SW480 (cell line): ENCODE measurements at places on chromosomes 6 and 20.

DNA sequence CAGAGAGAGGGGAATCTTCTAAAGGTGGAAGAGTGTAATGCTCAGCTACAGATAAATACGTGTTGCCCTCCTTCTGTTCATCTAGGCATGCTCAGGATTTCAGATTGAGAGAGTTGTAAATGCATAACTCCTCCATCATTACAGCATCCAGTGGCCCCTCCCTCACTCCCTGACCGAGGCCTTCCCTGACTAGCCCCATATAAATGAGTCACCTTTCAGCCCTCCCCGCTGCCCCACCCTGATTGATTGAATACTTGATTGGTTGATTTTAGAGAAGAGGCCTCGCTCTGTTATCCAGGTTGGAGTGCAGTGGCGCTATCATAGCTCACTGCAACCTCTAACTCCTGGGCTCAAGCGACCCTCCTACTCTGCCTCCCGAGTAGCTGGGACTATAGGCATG is 193.7 kb downstream of the EYA2 start:
- DNase-seq = no peak

DNA sequence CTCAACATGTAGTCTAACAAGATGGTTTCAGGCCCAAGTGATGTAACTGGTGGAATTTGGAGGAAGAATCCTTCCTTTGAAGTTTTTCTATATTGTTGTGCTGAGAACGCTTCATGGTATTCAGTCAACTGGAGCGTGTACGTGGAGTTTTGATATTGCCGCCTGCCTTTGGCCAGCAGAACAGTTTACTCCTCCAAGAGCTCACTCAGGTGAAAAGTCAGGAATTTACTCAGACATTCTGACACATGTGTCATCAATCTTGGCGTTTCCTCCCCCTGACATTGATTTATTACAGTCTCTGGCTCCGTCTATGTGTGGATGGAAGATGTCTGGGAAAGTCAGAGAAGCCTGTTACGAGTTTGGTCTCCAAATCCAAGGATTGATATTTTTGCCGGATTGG is 19.0 kb upstream of the TGM2 start:
- DNase-seq = peak; percentile 92

DNA sequence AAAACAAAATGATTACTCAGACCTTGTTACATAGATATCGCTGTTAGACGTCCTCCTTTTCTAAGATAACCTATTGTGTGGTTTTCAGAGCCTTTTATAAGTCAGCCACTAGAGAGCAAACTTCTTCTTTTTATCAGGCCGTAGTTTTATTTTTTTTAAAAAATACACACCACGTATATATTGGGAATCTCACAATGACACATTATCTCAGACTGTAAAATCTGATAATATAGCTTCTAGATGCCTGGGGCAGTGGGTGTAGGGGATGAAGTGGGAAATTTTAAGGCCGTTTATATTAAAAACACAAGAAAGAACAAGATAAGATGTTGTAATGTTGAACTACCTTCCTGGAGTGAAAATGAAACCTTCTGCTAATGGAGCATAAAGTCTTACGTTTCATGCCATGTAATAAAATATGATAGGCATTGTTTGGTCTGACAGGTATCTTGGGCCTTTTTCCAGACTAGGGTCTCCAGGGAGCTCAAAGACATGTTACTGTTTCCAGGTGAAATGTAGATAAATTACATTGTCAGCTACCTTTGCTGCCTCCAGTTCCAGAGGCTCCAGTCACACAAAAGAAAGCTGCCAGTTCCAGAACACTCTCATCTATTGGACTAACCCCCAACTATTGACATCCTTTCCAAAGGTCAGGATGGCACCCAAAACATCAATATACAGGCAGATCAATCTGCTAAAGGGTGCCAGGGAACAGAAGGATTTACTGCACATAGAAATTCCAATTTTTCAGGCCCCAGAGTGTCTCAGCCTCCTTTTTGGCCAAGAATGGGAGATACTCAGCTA is 130.2 kb upstream of the AKIRIN2 start:
- DNase-seq = peak; percentile 73

GRCh38 chr6:37048851-37049757 is 43.6 kb downstream of the FGD2 start:
- no peak for DNase-seq

GRCh38 chr6:91141346-91141745 is 554.5 kb upstream of the MAP3K7 start:
- DNase-seq = no peak

- no peak for DNase-seq
These were observed 25.7 kb downstream of the BMP7 start for GRCh38 chr20:57240581-57241362.

GRCh38 chr20:59829054-59829785 is 104.2 kb downstream of the SYCP2 start:
- no peak for DNase-seq

- DNase-seq = no peak
These were observed 13.0 kb upstream of the MYL9 start for GRCh38 chr20:36528176-36528874.

DNA sequence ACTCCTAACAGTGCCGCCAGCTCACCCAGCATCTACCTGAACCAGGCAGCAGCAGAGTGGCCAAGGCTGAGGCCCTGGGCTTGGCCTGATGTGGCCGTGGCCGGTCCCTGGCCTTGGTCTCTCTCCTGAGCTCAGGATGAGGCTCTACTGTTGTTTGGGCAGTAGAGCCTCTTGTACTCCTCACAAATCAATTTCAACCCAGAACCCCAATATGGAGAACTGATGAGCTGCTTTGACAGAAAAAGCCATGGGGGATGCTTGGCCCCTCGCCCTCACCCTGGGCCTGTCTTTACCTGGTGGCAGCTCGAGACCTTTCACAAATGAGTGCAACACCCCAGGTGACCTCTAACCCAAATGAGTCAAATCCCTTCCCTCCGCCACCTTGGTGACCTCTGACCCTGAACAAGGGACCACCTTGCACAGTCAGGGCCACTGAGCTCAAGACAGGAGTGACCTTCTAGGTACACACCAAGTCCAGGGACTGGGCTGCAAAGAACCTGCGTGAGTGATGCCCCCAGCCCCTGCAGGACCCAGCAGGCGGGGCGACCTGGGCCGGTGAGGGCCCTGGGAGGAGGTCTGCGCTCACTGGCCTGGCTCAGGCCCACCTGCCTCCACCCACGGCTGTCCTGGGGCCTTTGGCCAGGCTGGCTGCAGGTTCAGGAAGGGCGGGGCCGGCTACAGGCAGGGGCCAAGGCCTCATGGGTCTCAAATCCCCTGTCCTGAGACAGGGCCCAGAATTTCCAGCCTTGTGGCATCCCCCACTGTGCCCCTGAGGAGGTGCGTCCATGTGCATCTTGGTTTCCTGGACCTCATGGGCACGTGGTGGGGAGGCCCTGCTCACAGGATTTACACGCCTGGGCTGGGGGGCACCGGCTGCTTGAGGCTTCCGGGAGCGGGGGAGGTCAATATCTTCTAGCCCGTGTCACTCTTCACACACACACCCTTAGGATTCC is 30.2 kb downstream of the PSMG4 start:
- no peak for DNase-seq

GRCh38 chr6:96212066-96212465 is 196.3 kb downstream of the FUT9 start:
- no peak for DNase-seq

- no peak for DNase-seq
These were observed 49.8 kb upstream of the THEMIS start for GRCh38 chr6:127950566-127951145.

DNA sequence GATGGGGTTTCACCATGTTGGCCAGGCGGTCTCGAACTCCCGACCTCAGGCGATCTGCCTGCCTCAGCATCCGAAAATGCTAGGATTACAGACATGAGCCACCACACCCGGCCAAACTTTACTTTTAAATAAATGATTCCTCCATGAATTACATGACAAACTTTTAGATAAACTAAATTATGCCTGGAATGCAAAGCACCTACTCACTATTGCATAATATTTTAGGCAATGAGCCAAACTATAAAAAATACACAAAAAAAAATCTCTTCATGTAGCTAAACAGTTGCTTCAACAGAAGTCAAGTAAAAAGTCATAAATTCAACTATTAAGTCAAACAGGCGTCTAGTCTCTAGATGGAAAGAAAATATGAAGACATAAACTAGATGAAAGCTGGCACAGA is 56.5 kb downstream of the PTPRK start:
- DNase-seq = no peak

DNA sequence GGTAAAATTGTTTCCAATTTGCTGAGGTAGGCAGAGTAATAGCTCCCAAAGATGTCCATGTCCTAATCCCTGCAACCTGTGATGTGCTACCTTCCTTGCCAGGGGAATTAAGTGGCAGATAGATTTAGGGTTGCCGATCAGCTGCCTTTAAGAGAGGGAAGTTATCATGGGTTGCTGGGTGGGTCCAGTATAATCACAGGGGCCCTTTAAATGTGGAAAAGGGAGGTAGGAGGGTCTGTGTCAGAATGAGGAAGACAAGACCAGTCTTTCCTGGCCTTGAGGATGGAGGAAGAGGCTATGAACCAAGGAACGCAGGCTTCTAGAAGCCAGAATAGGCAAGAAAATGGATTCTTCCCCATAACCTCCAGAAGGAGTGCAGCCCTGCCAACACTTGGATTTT is 50.7 kb downstream of the CTCFL start:
- no peak for DNase-seq
